GM23338 (cell line): ENCODE measurements at places on chromosomes 2 and 18. TPM values are rescaled to one million over a fixed set of nuclear protein-coding genes. Genes with fewer than 3 reads are reported as not detected.

Gene HOXD10
- total RNA-seq, result not detected in 2 replicates

Gene TEX44
- total RNA-seq, result not detected in 2 replicates

Gene HOXD12
- total RNA-seq, result not detected in 2 replicates

Gene TPRKB
- 31.2 and 39.5 TPM in 2 replicates for total RNA-seq

Gene IL18RAP
- not detected in 2 replicates for total RNA-seq

Gene ERBB4
- 0.73 and 1.4 TPM in 2 replicates for total RNA-seq

Gene POTEC
- not detected in 2 replicates for total RNA-seq

Gene CDKL4
- total RNA-seq, result 0.24 TPM in 1 of 2 replicates, not detected in the other
